ENCODE measurements at places on chromosomes 4 and X.

- DNase-seq, result no peak
These were observed 11.7 kb downstream of the RPL9 start for GRCh38 chr4:39446842-39447573.

- no peak for DNase-seq
These were observed 274.1 kb upstream of the MAGEB2 start for GRCh38 chrX:29941287-29941686.

DNA sequence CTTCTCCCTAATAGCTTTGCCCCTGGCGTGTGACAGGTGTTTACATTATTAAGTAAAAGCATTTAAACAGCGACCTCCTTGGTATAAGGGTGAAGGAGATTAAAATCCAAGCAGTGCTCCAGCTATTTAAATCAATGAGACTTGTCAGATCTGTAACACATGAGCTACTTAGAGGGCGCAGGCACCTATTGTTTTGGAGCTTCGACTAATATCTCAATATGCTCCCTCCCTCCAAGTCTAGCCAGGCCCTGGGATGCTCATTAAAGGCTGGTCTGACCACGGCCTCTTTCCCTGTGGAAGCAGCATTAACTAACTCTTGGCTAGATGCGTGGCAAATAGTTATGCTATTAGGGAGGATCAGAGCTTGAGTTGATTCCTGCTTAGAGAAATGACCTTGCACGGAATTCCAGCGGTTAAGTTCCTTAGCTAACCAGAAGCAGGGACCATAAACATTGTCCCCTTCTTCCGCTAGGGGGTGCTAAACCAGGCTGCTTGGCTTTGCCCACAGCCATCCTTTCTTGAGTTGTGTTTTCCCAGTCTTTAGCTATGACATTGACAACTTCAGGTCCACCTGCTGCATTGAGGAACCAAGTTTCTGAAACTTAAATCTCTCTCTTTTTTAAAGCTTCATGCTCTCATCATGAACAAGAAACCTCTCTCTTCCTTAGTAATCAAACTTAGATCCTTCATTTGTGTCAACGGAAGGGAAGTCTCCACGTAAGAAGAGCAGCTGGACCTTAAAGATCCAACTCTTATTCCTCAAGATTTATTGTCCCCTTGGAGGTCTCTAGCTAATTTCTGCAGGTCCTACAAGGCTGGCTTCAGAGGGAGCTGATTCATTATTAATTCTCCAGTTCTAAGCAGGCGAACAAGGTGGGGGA, 80.7 kb upstream of the IGFBP7 start:
- no peak for DNase-seq

- DNase-seq, result peak; percentile 32
These were observed 1467.4 kb downstream of the C4orf33 start for GRCh38 chr4:130563185-130563888.

- DNase-seq, result no peak
These were observed 88.5 kb downstream of the KIT start for GRCh38 chr4:54746218-54746617.

Measured in DMS 273 treated with DMSO at 0.1 percent for 48 hours (cell line).